Activated CD4-positive, CD25-positive, alpha-beta regulatory T cell (primary cell): ENCODE measurements at places on chromosomes 1 and 21.

GRCh38 chr1:229012823-229013222 is 258.1 kb upstream of the RAB4A start:
- DNase-seq, result no peak

- no peak for DNase-seq
These were observed 245.3 kb downstream of the CTH start for GRCh38 chr1:70656361-70656760.

DNA sequence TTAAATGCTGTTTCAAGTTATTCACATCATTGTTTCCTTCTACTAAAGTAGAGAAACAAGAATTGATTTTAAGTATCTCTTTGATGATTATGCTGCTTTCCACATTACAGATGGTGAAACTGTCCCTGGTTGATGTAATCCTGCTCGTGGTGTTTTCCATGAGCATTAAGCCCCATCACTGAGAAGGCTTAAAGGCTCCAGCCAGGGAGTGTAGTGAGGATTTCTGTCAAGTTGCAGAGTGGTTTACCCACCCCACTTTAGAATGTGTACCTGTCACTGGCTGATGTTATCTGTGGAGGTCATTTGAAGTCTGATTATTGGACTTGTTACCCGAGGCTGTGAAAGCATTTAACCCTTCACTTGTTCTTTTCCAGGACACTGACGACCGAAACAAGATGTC is 12.9 kb downstream of the CERS2 start:
- DNase-seq, result no peak

- no peak for DNase-seq
These were observed 78.7 kb downstream of the ETS2 start for GRCh38 chr21:38884440-38884839.

GRCh38 chr1:51086496-51087271 is 15.3 kb upstream of the C1orf185 start:
- DNase-seq, result no peak

- DNase-seq, result no peak
These were observed 168.7 kb downstream of the ATG4C start for GRCh38 chr1:62952596-62952995.

- DNase-seq, result no peak
These were observed 25.4 kb downstream of the PHGDH start for GRCh38 chr1:119737040-119737682.

DNA sequence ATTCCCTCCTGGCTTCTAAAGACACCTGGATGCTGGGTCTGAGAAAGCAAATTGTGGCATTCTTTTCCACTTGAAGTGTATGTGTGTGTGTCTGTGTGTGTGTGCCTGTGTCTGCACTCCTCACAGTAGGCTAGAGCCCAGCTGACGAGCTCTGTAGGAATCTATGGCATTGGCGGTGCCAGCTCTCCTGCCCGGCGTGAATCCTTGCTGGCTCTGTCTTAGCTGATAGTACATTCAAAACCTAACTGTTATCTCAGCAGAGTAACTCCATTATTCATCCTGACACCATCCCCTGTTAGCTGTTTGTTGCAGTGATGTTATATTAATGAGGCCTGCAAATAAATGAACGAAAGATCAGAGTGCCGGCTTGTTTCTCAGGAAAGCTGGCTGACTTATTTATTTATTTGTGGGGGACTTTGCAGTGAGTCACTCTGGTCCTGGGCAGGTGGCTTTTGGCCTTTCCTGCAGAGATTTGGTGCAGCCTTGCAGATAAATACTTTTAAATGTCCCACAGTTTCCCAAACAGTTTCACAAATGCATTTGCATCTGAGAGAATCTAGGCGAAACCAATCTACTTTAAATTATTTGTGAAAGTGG is 160.6 kb upstream of the CD34 start:
- DNase-seq, result no peak
